ENCODE measurements at places on chromosomes 16 and 17.
A peak's percentile ranks its signal among the peaks of the same experiment; 100 is the strongest.

GRCh38 chr16:66623755-66624154 lies 19.3 kb downstream of the CMTM3 start:
- no peak for DNase-seq

- DNase-seq: peak; percentile 33
Observed at GRCh38 chr16:20865420-20866131, 34.6 kb downstream of the DCUN1D3 start.

DNA sequence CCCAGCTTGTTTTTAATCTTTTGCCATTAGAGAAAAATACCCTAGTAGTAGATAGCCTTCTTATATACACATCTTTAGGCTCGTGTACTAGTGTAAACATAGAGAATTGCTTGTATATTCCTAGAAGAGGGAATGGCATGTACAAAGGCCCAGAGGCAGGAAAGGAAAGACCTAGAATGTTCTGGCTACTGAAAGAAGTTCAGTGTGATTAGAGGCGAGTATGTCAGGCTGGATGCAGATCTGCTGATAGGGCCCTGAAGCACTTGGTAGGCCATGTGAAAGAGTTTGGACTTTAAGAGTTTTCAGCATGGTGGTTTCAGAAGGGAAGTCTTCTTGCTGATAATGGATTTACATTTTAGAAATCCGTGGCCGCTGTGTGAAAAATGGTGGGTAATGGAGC lies 17.4 kb downstream of the CTCF start:
- DNase-seq: no peak

DNA sequence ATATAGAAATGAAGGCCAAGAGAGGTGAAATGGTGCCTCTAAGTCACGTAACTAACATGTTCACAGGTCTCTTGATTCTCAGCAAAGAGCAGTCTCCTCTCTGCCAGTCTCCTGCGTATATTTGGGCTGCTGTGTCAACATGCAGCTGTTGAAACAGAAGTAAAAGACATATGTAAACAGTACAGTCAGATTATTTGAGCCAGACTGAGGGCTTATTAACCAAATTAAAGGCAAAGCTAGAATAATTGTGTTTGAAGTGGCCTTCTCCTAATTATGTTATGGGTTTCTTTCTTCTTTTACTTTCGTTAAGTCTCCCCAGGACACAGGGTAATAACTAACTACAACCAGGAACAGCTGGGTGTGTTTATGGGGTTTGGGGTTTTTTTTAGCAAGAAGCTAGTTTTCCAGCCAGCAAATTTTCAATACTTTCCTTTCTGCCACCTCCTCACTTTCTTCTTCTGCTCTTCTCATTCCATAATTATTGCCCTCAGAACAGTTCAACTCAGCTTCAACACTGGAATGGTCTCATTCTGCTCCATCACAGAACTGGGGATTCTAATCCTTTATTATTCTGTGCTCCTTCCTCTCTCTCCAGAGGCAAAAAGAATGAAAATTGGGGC lies 18.4 kb downstream of the G6PC1 start:
- DNase-seq: no peak

DNA sequence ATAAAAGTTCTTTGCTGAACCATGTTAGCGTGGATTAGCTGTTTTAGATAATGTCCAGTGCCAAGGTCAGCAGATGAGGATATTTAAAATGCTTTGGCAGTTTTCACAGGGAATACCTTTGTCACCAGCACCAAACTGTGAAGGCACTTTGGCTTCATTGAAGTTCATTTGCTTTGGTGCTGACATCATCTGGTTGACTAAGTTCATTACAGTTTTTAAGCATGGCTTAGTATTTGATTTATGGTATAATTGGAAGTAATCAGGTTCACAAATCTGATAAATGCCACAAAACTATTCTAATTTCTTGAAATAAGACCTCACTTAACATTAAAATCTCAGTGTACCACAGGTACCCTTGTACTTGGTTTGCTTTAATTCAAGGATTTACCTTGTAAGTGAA lies 4.3 kb downstream of the GID4 start:
- peak; percentile 48 for DNase-seq

GRCh38 chr16:71986131-71986530 lies 14.1 kb downstream of the PKD1L3 start:
- DNase-seq: no peak

DNA sequence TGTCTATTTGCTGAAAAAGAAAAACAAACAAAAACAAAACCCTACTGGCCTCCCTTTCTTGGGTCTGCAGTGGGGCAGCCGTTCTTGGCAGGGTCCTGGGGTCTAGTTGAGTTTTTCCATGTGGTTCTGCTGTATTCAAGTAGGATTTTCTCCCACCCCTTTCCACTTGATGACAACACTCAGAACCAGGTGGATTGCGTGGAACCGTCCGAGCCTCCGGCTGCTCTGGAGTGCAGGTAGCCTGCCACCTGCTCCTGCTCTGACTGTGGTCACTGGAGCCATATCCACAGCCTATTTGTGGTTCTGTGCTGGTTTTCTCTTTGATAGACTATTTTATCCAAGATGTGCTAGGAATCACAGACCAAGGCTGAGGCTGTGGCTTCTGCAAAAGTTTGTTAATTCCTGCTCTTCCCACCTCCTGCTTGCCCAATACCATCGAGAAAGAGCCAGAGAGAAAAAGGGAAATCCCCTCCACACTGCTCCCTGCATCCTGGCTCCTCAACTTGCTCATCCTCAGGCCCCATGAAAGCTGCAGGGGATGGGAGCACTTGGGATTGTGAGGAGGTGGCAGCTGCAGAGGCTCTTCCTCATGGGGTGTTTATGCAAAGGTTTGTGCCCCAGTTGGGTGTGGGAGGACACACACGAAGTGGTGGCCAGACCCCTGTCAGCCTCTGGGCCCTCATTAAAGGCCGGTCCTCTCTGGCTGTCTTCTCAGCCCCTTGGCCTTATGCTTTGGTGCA lies 377.8 kb upstream of the TNRC6C start:
- DNase-seq: no peak

- DNase-seq: no peak
Observed at GRCh38 chr16:70561623-70562022, 38.0 kb downstream of the SF3B3 start.

DNA sequence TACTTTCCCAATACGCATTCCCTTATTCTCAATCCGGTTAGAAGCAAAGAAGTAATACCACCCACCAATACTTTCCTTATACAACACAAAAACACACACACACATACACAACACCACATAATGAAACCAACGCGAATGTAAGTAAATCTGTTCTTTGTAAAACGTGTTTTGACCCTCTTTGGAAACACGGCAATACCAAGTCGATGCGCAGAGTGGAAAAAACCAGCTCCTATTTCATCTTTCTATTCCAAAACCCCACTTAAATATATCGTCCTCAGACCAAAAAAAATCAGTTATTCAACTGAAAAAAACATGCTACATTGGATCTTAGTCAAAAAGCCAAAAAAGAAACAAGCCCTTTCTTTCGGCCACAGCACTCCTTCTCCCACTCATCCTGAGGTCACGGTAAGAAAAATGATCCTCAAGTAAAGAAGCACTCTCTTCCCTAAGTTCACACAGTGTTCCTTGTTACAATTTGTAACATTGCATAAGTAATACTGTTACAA lies 31.0 kb upstream of the ARL4D start:
- DNase-seq: peak; percentile 100

DNA sequence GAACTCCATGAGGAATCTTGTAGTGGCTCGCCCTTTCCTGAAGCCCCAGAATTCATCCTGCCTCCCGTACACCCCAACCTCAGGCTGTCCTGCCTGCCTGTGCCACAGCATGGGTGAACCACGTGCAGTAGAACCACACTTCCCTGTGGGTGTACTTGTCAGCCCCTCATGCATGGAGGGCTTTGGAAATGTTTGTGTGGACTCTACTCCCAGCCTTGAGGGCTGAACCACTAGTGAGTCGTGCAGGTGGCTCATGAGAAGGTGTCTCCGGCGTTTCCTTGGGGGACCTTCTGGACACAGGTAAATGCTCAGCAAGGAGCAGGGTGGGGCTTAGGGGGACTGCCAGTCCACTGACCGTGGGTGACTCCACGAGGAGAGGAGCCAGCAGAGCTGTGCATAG lies 58.7 kb upstream of the ADORA2B start:
- DNase-seq: no peak

DNA sequence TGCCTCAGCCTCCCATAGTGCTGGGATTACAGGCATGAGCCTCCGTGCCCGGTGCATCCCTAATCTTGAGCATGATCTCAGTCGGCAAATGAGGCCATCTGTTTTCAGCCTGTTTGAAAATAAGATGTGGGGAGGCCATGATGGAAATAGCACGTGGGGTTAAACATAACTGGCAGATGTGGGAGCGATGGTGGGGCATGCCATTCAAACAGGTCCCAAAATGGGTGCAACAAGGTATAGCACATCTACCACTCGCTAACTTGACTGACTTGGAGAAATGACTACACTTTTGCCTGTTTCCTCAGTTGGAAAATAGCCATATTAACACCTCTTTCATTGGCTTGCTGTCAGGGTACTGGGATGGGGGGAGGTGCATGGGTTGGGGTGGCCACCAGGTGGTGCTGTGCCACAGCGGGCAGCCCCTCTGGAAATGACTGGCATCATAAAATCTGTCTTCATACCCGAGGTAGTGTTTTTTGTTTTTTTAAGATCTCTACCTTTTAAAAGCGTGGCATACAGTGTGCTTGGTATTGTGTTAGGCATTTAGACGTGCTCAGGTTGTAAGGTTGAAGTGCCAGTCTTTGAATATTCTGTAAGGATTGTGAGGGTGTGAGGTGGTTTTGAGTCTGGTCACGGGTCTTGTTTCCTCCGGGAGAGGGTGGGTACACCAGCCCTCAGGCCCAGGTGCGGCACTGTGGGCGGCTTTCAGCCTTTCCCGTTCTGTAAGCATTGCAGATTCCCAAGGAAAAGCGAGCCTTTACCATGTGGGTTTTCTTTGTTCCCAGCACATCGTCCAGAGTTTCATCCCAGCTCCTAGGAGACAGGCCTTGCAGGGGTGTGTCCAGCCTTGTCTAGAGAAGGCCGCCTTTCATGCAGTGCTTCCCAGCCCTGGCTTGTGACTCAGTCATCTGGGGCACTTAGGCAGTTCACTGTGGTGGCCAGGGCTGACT lies 2.9 kb upstream of the TTYH2 start:
- DNase-seq: peak; percentile 77

DNA sequence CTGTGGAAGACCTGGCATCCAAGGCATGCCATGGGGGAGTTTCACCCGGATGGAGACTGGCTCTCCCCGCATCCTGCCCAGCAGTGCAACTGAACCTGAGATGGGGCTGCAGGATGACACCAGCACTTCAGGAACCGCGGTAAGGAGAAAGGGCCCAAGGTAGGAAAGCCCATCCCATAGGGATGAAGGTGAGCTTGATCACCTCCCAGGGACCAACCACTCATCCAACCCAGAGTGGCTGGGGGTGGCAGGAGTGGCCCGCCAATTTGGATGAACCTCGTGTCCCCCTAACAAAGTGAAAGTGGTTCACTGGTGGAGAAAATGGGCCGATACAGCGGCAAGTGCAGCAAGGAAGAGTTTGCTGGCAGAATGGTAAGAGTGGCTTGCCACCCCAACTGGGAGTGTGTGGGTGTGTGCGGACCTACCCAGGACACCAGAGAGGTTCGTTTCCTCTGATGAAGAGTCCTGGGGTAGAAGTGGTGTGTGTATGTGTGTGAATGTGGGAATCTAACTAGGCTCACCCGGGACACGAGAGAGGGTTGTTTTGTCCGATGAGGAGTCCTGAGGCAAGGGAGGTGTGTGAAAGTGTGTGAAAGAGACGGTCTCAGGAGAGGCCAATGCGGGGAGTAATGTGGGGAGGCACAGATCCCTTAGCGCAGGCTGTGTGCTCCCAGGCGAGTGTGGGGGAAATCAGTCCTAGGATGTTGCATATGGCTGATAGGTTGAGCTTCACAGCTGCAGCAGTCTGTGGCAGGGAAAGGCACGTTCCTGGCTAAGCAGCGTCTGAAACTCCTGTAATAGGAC lies 22.6 kb downstream of the ACSM1 start:
- DNase-seq: no peak

DNA sequence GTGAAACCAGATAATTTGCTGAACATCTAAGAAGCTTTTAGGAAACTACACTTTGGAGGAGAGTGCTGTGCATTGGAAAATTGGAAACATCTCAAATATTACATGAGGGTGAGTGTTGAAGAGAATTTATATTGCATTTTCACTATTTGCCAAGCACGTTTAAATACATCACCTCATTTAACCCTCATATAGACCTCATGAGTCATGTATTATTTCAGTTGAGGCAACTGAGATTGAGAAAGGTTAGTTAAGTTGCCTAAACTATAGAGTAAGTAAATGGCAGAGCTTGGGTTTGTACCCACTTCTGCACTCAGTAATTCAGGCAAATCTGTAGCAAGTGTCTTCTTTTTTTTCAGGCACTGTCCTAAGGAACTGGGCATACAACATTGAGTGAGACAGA lies 3.7 kb upstream of the NLK start:
- DNase-seq: peak; percentile 42

- DNase-seq: no peak
Observed at GRCh38 chr16:27481282-27481934, 68.3 kb downstream of the GTF3C1 start.

- no peak for DNase-seq
Observed at GRCh38 chr16:64437706-64438324, 684.0 kb downstream of the CDH11 start.

DNA sequence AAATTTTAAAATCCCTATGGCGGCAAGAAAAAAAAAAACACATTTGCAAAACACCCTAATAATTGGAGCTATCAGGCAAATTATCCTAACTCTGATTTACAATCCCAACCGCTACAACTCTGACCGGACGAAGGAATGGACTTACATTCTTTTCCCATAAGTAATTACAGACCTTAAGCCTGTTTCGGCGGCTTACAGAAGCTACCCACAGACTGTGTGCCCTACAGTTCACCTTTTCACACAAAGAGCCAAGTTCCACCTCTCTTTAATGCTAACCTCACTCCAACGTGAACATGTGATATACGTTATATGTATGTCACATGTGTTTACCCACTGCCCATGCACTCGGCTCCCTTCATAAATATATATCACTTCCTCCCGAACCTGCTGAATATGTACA lies 8.7 kb upstream of the MEAK7 start:
- peak; percentile 91 for DNase-seq

DNA sequence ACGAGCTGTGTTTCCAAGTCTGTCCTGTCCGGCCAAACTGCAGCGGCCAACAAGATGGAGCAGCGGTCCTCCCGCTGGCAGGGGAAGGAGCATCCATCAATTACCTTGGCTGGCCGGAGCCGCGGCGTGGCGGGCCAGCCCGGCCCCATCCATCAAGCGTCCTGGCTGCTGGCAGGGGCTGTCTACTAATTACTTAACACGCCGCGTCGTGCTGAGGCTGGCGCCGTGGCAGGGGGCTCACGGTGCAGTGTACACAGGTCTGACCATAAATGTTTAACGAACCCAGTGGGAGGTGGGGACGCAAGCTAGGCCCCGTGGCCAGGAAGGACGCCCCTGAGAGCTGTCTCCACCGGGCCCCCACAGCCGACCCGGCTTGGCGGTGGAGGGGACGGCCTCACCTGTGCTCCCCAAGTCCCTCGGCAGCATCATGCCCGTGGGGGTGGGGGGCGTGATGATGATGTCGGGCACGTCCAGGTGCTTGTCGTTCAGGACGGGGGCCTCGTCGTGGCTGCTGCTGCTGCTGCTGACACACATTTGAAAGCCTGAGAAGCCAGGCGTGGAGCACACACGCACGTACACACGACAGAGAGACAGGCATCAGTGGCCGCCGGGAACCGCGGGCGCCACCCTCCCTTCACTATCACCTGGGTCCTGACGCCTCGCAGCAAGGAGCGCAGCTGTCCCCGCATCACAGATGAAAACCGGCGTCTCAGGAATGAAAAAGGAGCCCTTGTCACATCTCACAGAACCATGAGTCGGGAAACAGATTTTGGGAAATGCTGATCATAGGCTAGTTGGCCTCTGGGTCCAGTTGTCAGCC lies 21.2 kb upstream of the GINS2 start:
- no peak for DNase-seq

All from ELR (cell line).